ENCODE measurements at places on chromosomes 4 and X.

DNA sequence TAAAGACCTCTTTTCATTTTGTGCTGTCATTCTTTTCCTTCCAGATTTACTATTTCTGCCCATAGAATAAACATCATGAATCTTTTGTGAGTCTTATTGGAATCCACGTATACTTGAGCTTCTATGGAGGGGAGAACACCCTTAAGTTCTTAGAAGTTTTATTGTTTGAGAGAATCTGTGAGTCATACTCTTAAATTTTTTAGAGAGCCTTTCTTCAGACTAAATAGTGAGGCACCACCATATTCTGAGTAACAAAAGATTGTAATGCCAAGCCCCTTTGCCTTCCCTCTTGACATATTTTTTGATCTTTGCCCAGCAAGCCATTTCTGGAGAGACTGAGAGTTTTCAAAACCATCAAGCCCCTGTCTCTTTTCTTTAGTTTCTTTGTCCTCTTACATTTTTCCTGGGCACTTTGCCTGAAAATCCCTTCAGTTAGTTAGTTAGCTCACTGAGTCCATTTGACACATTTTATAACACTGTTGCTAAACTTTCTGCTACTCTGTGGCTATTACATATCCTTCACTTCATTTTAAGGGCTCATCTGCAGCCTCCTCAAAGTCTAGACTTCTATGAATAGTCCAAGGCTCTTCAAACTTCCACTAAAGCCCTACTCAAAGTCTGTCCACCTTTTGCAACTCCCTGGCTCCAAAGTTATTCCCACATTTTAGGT, 65.3 kb upstream of the NDUFC1 start:
- no peak for DNase-seq

GRCh38 chr4:123444290-123444731, 47.7 kb downstream of the SPRY1 start:
- peak; percentile 41 for DNase-seq

DNA sequence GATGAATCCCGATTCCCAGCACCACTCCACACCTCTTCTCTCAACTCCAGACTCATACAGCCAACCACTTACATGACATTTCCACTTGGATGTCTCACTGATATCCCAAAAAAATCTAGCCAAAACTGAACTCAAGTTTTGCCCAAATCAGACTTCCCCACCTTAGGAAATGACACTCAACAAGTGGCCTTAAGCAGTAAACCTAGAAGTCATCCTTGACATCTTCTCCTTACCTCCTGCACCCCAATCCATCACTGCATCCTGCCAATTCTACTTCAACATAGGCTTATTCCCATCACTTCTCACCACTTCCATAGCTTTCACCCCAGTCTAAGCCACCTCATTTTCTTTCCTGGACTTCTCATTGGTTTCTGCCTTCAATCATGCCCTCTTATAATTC, 39.1 kb downstream of the PRPS1 start:
- DNase-seq, result no peak

- DNase-seq, result no peak
Observed at GRCh38 chrX:111265486-111265885, 4.8 kb downstream of the CAPN6 start.

- DNase-seq, result no peak
Observed at GRCh38 chr4:79241846-79242245, 84.0 kb downstream of the NAA11 start.

DNA sequence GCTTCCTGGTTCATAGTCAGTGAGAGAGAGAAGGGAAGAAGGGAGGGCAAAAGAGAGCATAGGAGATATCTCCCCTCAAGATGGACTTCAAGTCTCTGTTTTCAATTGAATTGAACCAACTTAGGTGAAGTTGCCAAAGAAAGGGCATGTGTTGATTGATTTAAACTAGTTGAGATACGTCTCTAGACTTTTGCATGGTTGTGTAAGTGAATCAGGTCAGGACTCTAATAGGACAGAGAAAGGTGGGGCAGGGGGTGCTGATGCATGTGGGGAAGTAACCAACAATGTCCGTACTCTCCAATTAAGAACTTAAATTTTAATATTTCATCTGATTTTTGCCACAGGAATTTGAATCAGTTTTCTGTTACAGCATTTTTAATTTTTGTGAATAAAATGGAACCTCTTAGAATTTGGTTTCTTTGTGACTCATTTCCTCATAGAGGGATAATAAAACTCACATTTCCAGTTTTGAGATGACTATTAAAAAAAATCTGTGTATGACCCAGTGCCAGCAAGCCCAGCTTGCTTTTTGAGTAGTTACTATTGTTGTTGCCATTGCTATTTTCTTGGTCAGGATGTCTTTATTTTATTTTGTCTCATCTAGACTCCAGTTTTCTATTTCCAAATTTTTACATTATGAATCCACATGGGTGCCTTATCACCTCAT, 37.3 kb downstream of the SLIT2 start:
- no peak for DNase-seq

- no peak for DNase-seq
Observed at GRCh38 chrX:31007321-31007720, 64.5 kb downstream of the FTHL17 start.

- DNase-seq, result peak; percentile 22
Observed at GRCh38 chr4:74768857-74769525, 25.3 kb downstream of the BTC start.

- DNase-seq, result no peak
Observed at GRCh38 chr4:66633477-66633876, 911.8 kb downstream of the CENPC start.

DNA sequence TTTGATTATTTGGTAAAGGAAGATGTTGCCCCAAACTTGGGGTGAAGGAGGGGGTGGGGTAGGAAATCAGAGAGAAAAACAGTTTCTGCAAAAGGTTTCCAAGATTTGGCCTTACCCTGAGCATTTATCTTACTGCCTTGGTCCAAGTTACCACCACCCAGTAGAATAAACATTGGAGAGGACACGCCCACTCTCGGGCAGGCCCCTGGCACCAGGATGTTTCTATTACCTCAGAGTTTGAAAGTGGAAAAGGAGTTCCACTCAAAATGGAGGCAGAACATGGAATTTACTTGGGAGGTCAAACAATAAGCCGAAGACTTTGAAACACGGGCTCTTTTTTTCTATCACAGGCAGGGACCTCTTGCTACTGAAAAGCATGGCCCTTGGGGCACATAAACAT, 113.7 kb downstream of the CHRNA9 start:
- no peak for DNase-seq

DNA sequence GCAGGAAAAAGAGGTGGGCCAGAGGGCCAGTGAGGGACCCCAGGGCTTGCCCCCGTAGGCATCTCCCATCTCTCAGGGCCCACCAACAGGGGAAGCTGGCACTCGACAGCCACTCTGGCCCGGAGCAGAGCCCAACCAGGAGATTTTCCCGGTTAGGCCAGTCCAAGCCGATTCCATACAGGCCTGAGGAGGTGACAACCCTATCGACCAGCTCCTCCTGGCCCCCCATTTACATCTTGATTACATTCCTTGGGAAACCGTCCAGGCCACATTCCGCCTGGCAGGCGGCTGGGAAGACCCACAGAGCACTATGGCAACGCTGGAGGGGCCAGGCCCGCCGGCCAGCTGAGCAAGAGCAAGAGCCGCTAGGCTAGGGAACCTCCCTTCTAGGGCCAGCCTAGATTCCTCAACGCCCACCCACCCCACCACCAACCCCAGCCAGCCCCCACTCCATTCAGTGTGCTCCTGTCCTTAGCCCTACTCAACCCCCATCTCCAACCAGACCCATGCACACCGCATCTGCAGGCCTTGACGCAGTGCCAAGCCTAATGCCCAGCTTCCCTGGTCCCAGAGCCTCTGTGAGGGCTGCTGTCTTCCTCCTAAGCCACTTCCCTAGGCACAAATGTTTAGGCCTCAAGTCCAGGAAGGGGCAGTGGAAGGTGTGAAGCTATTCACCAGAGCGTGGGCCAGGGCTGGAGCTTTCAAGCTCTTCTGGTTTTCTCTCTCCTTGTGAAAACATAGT, 161.2 kb downstream of the EFNB1 start:
- DNase-seq, result no peak

DNA sequence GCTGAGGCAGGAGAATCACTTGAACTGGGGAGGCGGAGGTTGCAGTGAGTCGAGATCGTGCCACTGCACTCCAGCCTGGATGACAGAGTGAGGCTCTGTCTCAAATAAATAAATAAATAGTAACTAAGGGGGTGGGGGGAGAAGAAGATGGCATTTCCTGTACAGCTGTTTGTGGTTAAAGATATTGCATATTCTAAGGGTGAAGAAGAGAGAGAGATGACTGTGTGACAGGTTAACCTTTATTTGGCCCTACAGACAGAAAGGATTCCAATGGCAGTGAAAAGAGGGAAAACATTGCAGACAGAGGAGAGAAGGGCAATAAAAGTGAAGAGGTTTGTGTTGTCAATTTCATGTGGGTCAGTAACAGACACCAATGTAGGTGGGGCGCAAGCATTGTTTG, 9.4 kb downstream of the TASL start:
- no peak for DNase-seq

DNA sequence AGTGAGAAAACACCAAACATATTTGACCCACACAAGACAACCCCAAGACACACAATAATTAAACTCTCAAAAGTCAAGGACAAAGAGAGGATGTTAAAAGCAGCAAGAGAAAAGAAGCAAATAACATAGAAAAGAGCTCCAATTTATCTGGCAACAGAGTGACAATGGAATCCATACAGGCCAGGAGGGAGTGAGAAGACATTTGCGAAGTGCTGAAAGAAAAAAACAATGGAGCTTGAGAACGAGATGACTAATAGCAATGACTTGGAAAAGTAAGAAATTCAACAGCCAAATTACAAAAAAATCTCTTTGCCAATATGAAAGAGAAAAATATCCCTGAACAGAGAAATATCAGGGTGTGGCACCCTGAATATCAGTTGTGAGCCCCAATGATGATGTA, 61.6 kb downstream of the MAD2L1 start:
- no peak for DNase-seq

DNA sequence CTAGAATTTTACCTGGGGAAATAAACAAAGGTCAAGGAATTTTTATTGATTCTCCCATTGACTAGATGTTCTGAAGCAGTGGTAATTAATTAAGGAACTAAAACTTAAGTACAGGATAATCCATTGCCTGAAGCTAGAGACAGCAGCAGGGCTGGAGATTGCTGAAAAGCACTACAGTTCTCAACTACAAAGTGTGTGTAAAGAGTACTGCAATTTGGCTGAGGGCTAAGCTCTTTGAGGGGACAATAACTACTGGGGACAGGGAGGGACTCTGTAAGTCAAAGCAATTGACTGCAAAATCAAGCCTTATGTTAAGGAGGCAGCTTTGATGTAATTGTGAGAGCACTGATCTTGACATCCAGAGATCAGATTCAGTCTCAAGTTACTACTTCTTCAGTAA, 260.4 kb downstream of the GALNTL6 start:
- DNase-seq, result no peak

- DNase-seq, result no peak
Observed at GRCh38 chrX:31580227-31580626, 508.4 kb upstream of the FTHL17 start.

DNA sequence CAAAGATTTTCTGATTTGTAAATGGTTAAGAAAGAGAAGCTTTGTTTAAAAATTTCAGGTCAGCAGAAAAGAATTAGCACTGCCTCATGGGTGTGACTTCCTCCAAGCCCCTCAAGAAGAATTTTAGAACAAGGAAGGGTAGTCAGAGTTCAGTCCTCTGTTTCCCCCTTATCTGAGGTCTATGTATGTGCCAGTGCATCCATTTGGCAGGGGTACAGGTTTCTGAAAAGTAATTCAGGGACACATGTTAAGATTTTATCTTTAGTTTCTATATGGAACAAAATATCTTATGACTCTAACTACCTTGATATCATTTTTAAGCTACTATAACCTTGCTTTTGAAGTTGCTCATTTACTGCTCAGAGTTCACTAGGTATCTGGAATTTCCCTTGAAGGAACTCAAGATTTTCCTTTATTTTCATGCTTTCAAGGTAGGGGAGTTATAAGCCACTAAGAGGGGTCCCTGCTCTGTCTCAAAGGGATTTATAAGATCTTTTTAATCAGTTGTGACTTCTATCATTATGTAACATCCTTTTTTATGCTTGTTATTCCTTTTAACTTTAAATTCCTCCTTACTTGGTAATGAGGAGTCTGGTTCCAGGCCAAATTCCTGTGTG, 24.4 kb upstream of the PLK4 start:
- no peak for DNase-seq

GRCh38 chr4:38676986-38677385, 13.0 kb downstream of the KLF3 start:
- no peak for DNase-seq

DNA sequence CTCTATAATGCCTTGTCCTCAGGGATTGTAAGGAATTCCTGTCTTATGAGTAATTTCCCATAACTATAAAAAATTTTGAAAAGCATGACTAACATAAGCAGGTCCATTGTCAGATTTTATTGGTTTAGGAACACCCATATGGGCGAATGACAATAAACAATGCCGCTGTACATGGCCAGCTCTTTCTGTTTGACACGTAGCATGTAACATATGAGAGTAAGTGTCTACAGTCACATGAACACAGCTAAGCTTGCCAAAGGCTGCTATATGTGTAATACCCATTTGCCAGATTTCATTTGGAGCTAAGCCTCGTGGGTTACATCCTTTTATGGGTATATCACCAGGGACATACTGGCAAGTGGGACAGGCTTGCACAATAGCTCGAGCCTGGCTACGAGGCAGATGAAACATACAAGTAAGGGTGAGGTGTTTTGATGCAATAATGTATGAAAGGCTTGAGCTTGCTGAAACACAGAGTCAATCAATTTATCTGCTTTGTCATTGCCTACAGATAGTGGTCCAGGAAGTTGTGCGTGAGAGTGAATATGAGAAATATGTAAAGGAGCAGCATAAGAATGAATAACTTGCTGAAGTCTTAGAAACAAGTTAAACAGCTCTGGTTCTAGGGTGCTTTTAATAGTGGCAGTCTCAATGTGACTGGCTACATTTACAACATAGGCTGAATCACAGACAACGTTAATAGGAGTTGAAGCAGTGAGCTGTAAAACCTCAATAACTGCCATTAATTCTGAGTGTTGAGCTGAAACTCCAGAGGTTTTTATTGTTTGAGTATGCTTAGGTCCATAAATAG, 67.4 kb upstream of the UGT2B10 start:
- DNase-seq, result no peak

GRCh38 chr4:99696801-99697200, 39.2 kb upstream of the C4orf54 start:
- no peak for DNase-seq
